ENCODE measurements at places on chromosomes 13 and 19.

DNA sequence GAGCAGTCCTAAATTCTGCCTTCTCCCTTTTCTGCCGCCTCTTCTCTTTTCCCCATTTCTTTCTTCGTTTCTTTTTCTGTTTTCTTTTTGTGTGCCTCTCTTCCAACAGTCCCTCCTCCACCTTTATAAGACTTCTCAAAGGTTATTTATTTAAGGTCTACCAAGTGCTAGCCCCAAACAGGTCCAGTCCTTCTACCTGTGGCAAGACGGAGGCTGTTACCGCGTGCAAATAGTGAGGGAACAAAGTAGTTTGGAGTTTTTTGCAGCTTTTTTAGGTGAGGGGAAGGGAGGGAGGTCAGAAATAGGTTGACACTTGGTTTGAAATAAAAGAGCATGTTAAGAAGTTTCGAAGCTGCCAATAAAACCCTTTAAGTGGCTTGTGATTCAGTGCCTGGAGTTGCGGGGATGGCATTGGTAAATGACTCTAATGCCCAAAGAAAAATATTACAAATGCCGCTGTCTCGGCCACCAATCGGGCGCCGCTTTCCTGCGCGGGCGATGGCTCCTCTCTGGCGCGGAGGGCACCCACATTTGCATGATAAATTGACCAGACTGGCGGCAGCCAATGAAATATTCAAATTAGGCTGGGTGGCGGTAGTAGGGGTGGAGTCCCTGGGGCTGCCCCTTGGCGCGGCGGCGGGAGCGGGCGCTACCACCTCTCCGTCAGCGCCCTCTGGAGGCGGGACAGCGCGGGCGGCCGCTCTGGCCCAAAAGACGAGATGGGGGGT lies 7.5 kb upstream of the TSHZ3 start:
- DNase-seq: peak; percentile 44

GRCh38 chr13:94717916-94718315 lies 5.6 kb upstream of the SOX21 start:
- no peak for DNase-seq

DNA sequence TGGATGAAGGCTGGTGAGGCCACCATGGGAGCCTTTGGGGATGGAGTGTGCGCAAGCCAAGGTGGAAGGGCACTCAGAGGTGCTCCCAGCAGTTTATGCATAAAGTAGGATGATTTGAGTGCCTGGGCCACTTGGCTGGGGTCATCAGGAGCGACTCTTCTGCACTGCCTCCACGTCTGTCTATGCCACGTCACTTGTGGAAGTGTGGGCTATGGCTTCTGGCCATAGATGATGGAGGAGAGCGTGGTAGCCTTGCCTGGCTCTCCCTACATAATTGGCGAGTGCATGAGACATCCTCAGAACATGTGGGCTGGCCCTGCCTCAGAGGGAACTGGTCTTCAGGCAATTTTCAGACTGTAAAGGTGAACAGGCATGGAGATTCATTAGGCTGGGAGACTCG lies 182.9 kb downstream of the TEX29 start:
- no peak for DNase-seq

DNA sequence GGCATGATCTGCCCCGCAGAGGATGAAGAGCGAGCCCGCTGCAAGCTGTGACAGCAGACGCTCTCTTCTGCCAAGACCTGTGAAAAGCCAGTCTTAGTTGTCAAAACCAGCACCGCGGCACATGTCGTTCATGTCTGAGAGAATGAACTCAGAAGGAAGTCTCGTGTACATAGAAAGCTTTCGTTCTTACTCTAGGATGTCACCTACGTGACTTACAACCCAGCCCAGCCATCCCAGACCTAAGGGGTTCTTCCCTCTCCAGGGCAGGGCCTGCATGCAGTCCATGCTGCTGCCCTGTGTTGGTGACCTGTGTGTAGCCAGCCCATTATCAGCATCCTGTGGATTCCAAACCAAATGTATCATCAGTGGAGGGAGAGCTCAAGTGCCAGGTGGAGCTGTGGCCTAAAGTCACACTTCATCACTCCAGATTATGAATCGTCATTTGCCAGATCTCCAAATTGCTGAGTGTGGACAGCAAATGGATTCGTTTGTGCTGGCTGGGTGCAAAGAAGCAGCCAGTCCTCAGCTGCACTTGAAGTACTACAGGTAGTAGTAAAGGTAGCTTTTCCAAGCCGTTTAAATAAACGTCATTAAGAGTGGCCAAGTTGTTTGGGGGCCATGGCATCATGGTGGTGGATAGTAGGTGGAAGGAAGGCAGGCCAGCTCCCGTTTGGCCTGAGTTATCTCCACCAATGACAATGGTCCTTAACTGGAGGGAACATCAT lies 73.9 kb upstream of the GPR183 start:
- DNase-seq: no peak

- DNase-seq: no peak
Observed at GRCh38 chr13:73958657-73959397, 175.4 kb downstream of the KLF12 start.

DNA sequence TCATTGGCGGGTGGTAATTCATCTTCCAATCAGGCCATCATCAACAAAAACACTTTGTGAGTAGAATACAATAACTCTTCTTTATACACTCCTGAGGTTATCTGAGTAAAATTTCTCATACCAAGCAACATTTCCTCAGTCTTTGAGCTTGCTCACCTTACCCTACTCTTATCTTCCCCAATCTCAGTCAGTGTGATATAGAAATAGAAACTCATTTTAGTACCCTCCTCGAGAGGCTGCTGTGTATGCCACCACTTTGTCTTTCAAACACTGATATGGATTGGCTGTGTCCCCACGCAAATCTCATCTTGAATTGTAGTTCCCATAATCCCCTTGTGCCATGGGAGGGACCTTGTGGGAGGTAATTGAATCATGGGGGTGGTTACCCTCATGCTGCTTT lies 209.7 kb downstream of the RBM26 start:
- no peak for DNase-seq

- DNase-seq: no peak
Observed at GRCh38 chr19:40251991-40252390, 25.5 kb upstream of the CCNP start.

DNA sequence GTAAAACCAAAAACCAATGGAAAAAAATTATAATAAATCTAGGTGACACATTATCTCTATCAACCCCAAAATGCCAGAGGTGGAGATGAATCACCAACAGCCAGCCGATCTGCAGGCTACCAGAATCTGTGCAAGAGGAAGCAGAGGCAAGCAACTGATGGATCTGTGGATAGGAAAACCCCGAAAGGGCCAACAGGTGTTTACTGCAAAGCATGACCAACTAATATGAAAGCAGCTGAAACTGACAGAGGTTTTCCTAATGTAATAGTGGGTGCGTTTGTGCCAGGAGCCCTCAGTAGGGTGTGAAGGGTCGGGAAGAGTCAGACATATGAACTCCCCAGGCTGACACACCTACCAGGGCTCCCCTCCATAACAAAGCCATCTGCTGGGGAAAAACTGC lies 554.6 kb downstream of the RFC3 start:
- no peak for DNase-seq

- DNase-seq: no peak
Observed at GRCh38 chr13:86900906-86901305, 770.3 kb upstream of the SLITRK5 start.

DNA sequence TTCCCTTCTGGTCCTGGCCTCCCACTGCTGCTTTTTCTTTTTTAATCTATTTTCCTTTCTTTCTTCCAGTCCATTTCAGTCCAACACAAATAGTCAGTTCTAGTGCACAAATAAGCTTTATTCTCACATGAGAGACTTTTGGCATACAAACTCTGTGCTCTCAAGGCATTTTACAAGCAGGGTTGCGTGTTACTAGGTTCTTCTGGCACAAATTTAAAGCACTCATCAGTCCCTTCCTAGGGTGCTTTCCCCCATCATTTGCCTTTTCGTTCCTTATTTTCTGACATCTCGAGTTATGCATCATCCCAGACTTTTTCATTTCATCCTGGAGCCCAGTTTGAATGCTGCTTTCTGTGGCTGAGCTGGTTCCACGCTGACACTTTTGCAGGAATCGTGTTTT lies 29.8 kb upstream of the IL17D start:
- DNase-seq: no peak

DNA sequence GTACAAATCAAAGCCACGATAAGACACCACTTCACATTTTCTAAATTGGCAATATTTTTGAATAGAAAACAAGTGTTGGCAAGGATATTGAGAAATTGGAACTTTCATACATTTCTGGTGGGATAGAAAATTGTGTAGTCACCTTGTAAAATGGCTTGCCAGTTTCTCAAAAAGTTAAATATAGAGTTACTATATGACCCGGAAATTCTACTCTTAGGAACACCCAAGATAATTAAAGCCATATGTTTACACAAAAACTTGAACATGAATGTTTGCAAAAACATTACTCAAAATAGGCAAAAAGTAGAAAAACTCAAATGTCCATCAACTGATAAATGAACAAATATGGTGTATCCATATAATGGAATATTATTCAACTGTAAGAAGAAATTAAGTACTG lies 552.5 kb downstream of the TBC1D4 start:
- DNase-seq: no peak

DNA sequence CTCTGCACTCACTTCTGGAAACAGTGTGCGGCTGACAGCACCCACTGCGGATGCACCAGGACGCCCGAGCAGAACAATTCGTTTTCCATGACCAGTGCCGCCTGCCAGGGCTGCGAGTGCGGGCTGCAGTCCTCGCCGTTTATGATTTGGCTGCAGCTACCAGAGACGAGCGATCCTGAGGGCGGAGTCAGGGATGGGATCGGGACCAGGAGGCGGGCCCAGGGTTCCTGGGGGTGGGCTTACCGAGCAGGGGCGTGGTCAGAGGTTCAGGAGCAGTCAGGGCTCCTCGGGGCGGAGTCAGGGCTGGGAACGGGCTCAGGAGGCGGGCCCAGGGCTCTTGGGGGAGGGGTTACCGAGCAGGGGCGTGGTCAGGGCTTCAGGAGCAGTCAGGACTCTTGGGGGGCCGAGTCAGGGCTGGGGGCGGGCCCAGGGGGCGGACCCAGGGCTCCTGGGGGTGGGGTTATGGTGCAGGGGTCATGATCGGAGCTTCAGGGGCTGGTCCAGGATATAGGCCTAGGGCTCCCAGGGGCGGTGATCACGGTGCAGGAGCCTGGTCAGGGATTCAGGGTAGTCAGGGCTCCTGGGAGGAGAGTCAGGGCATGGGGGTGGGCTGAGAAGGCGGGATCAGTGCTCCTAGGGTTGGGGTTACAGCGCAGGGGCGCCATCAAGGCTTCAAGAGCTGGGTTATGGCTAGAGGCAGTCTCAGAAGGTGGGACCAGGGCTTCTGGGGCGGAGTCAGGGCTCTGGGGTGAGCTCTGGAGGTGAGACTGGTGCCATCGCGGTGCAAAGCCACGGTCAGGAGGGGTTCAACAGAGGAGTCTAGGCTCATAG lies 1.7 kb downstream of the KLK4 start:
- peak; percentile 33 for DNase-seq

GRCh38 chr19:13033819-13034611 lies 38.7 kb downstream of the NFIX start:
- peak; percentile 68 for DNase-seq

GRCh38 chr19:10567656-10568055 lies 1.1 kb downstream of the CDKN2D start:
- peak; percentile 35 for DNase-seq

DNA sequence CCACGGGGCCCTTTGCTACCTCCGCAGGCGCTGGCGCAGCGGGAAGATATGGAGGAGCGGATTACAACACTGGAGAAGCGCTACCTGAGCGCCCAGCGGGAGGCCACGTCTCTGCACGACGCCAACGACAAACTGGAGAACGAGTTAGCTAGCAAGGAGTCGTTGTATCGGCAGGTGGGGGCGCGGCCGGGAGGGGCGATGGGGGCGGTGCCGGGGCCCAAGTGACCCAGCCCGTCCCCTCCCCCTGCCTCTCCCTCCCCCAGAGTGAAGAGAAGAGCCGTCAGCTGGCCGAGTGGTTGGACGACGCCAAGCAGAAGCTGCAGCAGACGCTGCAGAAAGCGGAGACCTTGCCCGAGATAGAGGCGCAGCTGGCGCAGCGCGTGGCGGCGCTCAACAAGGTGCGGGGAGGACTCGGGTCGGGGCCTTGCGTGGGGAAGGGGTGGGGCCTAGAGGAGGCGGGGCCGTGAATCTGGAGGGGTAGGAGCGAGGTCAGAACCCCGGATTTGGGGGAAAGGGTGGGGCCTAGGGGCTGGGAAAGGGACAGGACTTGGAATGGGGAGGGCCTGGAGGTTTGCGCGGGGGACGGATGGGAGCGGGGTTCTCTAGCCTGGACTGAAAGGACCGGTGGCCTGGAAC lies 13.7 kb downstream of the PPFIA3 start:
- DNase-seq: no peak

DNA sequence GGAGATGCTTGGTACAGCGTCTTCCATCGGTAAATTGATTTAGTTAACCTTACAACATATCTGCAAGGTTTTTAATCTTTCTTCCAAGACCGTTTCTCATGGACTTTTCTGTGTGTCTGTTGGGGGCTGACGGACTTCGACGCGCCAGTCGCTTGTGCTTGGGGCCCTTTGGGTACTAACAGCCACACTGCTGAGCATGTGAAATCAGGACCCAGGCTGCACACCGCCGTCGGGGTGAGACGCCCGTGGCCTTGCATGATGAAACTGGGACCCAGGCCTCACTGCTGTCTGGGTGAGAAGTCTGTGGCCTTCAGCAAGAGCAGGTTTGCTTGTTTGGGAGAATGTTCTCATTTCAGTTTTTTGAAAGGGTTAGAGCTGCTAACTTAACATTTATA lies 9.8 kb downstream of the ATP4B start:
- DNase-seq: no peak

DNA sequence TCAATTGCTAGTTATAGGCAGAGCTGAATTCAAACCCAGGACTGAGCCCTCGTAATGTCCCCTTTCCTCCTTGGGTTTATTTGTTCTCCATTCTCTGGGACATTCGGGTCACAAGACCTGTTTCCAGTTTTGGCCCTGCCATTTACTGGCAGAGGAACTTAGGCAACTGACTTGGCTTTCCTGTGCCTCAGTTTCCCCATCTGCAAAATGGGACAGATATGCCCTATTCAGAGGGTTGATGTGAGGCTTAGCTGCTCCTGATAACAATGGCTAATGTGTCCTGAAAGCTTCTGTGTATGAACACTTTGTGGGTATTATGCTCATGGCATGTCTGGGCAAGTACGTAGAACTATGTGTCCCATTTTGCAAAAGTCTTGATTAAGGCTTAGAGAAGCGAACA lies 996 bp downstream of the ZNF524 start:
- no peak for DNase-seq

- no peak for DNase-seq
Observed at GRCh38 chr13:98706446-98707110, 45.9 kb downstream of the SLC15A1 start.

- DNase-seq: no peak
Observed at GRCh38 chr19:34457446-34457845, 24.1 kb upstream of the WTIP start.

GRCh38 chr13:99277629-99278028 lies 19.4 kb upstream of the GPR18 start:
- DNase-seq: peak; percentile 83
